Right lung (tissue), 10 donors: ENCODE measurements at places on chromosomes 11 and 22. TPM values are rescaled to one million over a fixed set of nuclear protein-coding genes. Genes with fewer than 3 reads are reported as not detected.

Gene SLN
- polyA plus RNA-seq = 0.30 TPM

Gene COPB1
- 124 TPM for polyA plus RNA-seq

Gene SYCE3
- not detected for polyA plus RNA-seq

Gene OR4D5
- polyA plus RNA-seq = not detected

Gene MUC5B
- 0.23 TPM for polyA plus RNA-seq

Gene SEPTIN5
- 64.8 TPM for polyA plus RNA-seq

Gene KCNA4
- 3.3 TPM for polyA plus RNA-seq

Gene JAM3
- polyA plus RNA-seq = 71.9 TPM

Gene BAIAP2L2
- polyA plus RNA-seq = 0.98 TPM

Gene MEI1
- 2.9 TPM for polyA plus RNA-seq

Gene SAA2
- not detected for polyA plus RNA-seq

Gene FDX1
- 15.6 TPM for polyA plus RNA-seq

Gene MPST
- 47.3 TPM for polyA plus RNA-seq

Gene NLRP10
- 0.21 TPM for polyA plus RNA-seq

Gene C22orf23
- 4.4 TPM for polyA plus RNA-seq

Gene ZW10
- 18.1 TPM for polyA plus RNA-seq

Gene UPK3A
- polyA plus RNA-seq = 0.34 TPM

Gene RRM1
- polyA plus RNA-seq = 98.1 TPM

Gene KDM4D
- 2.2 TPM for polyA plus RNA-seq

Gene EXT2
- polyA plus RNA-seq = 75.4 TPM

Gene GLYATL1
- 5.1 TPM for polyA plus RNA-seq

Gene VSIG2
- polyA plus RNA-seq = 22.5 TPM

Gene PATE2
- polyA plus RNA-seq = 0.20 TPM

Gene INSC
- polyA plus RNA-seq = 0.55 TPM

Gene UCP3
- 1.9 TPM for polyA plus RNA-seq

Gene CWC15
- 100 TPM for polyA plus RNA-seq
